ENCODE measurements at places on chromosomes 16 and 17.
A peak's percentile ranks its signal among the peaks of the same experiment; 100 is the strongest.

DNA sequence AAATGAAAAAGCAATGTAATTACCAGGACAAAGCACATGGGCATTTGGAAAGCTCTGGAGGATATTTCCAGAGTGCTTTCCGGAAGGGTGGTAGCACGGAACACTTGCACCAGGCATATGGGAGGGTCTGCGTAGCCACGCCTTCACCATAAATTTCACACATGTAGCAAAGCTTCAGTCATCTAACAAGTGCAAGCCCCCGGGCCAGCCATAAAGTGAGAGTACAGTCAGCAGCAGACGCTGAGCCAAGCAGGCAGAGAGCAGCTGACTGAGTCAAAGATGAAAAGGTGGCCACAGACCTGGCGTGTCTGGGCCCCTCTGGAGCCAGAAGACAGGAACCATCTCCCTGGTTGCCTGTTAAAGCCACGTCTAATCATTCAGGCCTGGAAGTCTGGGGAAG lies 130.6 kb downstream of the SEC14L1 start:
- DNase-seq: no peak

DNA sequence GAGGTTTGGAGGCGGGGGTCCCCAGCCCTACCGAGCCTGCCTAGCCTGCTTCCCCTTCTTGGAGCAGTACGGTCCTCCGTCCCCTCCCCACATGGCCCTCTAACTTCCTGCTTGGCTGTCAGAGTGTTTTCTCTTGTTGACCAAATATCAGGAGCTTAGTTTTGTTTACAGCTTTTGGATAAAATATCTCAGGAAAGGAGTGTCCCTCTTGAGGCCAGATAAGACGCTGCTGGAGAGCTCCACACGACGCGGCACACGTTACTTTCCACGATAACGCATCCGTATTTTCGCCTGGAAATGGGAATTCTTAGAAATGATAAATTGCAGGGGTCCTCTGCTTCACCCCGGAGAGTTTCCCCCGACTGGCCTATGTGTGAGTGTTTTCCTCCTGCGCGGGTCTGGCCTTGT lies 182.9 kb downstream of the MAF start:
- DNase-seq: no peak

- DNase-seq: no peak
Observed at GRCh38 chr16:72845322-72846020, 202.5 kb downstream of the ZFHX3 start.

DNA sequence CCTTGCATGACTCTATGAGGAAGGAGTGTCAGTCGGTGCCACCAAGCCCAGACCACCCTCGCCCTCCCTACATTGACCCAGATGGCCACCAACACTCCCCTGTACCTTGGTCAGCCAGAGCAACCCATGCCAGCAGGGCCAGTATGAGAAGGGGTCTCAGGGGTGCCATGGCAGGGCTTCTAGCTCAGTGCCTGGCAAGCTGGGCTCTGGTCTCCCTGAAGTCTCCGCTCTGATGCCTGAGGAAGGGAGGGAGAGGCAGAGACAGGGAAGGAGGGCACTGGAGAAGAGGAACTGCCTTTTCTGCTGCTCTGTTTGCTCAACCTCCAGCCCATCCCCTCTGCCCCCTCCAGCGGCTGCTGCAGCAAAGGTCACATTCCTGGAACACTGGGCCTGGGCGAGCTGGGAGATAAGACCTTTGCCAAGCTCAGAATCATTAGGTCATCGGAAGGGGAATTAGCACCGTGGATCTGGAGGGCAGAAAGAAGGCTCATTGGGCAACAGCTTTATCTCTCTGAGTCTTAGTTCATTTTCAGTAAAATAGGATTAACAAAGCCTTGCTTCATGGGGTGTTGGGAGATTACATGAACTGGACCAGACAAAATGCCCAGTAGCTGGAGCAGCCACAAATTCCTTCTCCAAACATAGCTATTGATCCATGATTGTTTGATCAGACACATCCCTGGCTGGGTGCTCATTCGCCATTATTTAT lies at the start of gene VTN:
Gene VTN, minus strand, starts transcription at position 273 of the 709 bp plus-strand sequence. Its CDS starts 104 bp downstream, at position 169.
- DNase-seq: peak; percentile 77

- peak; percentile 41 for DNase-seq
Observed at GRCh38 chr16:67006930-67007658, 18.7 kb downstream of the CES4A start.
